ENCODE measurements at places on chromosomes 2 and 18.

- no peak for DNase-seq
These were observed 2.1 kb upstream of the SPIRE1 start for GRCh38 chr18:12659904-12660605.

DNA sequence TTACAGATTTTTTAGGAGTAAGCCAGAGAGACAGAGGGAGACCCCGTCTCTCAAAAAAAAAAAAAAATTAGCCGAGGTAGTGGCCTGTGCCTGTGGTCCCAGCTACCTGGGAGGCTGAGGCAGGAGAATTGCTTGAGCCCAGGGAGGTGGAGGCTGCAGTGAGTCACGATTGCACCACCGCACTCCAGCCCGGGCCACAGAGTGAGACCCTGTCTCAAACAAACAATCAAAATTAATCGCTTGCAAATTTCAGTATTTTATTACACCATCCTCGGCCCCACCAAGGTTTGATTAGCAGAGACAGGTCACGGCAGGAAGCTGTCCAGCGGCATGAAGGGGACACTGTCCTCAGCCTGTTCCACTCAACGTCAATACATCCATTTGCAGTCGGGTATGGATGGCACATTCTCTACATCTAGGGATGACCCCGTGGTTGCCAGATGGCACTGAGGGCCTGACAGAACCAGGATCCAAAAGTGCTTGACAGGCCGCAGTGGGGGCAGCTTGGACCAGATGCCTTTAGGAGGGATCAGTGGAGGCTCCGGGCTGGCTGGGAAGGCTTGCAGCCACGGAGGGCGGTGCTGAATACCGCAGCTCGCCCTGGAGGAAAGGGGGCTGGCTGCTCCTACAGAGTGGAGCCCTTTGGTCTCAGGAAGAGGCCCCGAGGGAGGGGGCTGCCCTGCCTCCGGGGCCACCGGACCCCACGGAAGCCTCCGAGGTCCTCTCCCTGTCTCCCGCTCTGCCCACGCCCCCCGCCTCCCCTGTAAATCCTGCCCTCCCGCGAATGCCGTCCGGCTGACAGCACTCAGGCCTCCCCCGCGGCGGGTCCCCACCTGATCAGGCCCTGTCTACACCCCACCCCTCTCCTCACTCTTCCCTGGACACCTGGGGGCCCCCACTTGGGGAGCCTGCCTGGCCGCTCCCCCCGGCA is 13.1 kb downstream of the ASPRV1 start:
- no peak for DNase-seq

DNA sequence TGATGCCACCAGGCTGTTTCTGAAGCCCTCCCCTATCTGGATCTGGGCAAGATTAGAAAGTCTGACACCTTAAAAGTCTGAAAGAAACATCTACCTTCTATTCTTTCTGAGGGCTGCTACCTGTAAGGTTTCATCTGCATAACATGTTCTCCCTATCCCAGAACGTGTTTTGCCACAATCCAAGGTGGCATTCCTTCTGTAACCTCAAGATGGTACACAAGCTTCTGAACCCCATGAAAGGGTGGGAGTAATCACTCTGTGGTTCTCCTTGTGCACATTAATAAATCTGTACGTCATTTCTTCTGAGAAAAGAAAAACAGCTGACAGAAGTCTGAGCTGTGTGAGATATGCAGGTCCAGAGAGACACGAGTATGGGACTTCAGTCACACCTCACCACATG is 41.8 kb upstream of the MSH6 start:
- no peak for DNase-seq

GRCh38 chr18:43514747-43515146 is 237.5 kb upstream of the SYT4 start:
- DNase-seq, result no peak

- no peak for DNase-seq
These were observed 163.1 kb downstream of the LNPK start for GRCh38 chr2:175838979-175839378.

DNA sequence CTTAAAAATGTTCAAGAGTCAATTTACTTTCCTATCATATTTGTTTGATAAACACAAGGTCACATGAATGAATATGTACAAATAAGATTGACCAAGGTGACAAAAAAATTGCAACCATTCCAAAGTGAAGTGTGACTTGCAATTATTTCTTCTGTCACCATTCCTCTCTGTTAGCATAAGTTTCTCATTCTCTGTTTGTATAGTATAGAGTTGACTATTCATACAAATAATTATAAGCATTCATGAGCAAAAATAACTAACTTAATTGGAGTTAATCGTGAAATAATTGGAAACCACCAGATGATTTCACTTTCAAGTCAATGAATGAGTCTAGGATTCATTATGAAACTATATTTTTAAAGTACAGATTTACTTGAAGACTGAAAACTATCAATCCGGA is 42.1 kb downstream of the PGAP1 start:
- no peak for DNase-seq

- DNase-seq, result no peak
These were observed 126.7 kb downstream of the TWIST2 start for GRCh38 chr2:238974501-238975166.

GRCh38 chr2:171531836-171532450 is 9.7 kb downstream of the CYBRD1 start:
- no peak for DNase-seq

DNA sequence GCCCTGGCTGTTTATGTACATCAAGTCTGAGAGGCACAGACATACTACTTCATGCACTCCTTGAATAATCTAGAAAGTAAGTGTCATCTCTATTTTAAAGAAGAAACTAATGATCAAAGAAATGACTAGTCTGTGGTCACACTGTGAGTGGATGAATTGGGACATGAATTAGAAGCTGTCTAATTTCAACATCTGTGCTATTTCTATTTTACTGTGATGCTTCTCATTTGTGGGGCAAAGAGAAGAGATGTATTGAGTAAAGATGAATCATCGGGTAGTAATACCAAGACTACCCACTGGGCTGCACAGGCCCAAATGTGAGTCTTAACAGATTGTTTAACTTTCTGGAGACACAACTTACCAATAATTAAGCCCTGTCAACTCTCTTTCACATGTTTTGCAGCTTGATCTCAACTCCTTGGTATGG is 42.4 kb upstream of the MTIF2 start:
- DNase-seq, result no peak

DNA sequence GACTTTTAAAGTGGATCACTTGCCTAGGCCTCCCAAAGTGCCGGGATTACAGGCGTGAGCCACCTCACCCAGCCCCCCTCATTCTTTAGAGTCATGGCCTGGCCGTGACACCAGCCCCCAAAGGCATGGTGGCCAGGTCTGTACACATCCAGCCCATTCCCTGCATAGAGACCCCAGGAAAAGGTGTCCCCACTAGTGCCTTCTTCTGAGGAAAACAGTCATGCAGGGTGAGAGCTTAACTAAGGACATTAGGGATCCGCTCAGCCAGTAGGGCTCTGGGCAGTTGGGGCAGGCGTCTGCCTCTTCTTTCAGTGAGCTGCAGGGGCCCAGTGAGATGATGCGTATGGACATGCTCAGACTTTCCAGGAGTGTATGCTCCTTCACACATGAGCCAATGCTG is 5.7 kb upstream of the AMER3 start:
- DNase-seq, result no peak

DNA sequence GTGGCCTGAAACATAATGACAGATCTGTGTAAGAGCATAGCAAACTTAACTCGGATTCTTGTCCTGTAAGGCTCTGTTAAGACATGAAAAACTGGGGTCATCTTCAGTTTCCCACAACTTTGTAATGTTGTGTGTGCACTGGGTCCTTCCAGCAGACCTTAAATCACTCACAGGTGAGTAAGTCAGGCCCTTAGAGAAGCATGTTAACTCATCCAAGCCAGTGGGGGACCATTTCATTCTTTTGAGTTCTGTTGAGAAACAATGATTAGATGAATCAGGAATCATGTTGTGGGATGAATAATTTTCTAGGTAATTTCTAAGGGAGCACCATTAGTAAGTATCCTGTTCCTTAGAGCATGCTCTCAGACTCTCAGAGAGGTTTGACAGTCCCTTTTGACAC is 167.1 kb downstream of the ESCO1 start:
- DNase-seq, result no peak

DNA sequence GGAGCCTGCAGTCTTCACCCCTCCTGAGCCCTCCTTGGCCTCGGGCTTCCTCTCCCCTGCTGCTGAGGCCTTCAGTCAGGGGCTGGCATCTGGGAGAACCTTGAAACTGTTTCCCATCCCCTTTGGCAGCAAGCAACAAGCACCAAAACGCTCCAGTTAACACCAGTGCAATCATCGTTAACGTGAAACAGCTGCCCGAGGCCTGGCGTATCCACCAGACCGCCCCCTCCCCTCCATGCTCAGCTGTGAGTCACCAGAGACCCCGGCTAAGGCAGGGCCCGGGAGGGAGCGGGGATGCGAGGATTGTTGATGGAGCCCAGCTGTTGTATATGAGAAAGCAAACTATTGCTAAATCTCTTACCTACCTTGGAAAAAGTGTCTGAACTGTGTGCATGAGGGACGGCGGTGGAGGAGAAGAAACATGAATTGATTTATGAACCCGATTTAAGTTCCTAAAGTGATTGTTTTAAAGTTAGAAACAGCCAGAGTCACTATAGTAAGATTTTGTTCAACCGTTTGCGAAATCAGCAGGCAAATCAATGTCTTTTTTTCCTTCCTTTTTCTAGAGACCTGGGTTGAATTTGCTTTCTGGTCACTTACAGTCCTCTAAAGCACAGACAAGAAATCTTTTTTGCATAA is 5.2 kb downstream of the ZFP36L2 start:
- no peak for DNase-seq

GRCh38 chr2:45433363-45433762 is 177.7 kb downstream of the SRBD1 start:
- no peak for DNase-seq

GRCh38 chr2:101956465-101957438 is 35.0 kb upstream of the IL1R2 start:
- no peak for DNase-seq

All from anterior cingulate cortex (tissue), 58 donors.